Right renal pelvis (tissue), 4 donors: ENCODE measurements at places on chromosomes 1 and 21. TPM values are rescaled to one million over a fixed set of nuclear protein-coding genes. Genes with fewer than 3 reads are reported as not detected.

DNA sequence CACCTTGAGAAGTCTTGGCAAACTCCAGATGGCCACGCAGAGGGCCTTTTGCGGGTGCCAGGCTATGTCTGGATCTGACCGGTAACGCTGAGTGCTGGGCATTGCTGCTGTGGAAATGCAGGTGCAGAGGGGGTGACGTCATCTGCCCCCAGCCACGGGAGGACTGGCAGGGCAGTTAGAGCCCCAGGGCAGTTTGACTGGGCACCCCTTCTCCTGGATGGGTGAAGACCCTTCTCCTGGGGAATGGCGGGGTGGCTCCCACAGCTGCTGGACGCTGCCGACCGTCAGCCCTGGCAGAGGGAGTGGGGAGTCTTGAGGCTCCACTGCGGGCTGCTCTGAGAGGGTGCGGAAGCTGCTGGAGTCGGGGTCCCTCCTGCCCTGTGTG, 12.6 kb upstream of the EDN2 start:
- DNase-seq, result no peak

GRCh38 chr1:113507552-113508214, 117.4 kb downstream of the MAGI3 start:
- no peak for DNase-seq

- no peak for DNase-seq
Observed at GRCh38 chr1:9028921-9029705, 2.9 kb upstream of the SLC2A7 start.

DNA sequence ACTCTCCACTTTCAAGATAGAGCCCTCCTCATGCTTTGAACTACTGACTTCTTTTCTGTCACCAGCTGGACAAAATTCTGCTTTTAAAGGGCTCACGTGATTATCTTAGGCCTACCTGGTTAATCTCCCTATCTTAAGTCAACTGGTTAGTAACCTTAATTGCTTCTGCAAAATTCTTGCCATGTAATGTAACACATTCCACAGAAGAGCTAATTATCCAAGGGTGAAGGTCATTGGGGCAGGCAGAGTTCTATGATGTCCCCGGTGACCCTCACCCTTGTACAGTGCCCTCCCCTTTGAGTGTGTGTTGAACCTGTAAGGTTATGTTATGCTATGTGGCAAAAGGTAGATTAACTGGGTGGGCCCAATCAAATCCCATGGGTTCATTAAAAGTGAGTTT, 25.2 kb upstream of the FOXE3 start:
- no peak for DNase-seq

Gene PTAFR
- 2.3 TPM for polyA plus RNA-seq

Gene H6PD
- polyA plus RNA-seq, result 36.7 TPM
